AML-193 (cell line): ENCODE measurements at places on chromosomes 7 and 10.

GRCh38 chr10:77533146-77533886, 104.3 kb downstream of the KCNMA1 start:
- no peak for DNase-seq

- no peak for DNase-seq
These were observed 69.2 kb downstream of the PHYHIPL start for GRCh38 chr10:59245686-59246085.

- no peak for DNase-seq
These were observed 69.2 kb downstream of the GNA12 start for GRCh38 chr7:2774935-2775334.

DNA sequence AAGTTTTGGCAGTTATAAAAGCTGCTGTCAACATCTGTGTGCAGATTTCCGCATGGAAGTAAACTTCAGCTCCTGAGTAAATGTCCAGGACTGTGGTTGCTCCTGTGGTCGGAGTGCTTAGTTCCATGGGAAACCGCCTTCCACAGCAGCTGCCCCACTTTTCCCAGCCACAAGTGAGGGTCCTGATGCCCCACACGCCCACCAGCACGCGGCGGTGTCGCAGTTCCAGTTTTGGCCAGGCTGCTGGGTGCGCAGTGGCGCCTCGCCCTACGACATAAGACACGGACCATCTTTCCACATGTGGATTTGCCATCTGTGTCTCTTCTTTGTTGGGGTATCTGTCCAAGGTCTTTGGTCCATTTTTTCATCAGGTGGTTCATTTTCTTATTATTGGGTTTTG, 167.1 kb downstream of the DIP2C start:
- no peak for DNase-seq

GRCh38 chr10:25294032-25294926, 119.5 kb downstream of the GPR158 start:
- no peak for DNase-seq

GRCh38 chr7:21401944-21402343, 25.9 kb upstream of the SP4 start:
- DNase-seq: no peak

- DNase-seq: no peak
These were observed 36.5 kb downstream of the STK17A start for GRCh38 chr7:43619213-43620012.

- DNase-seq: no peak
These were observed 136.1 kb downstream of the HERPUD2 start for GRCh38 chr7:35558841-35559240.

GRCh38 chr7:22375359-22376048, 18.6 kb upstream of the RAPGEF5 start:
- no peak for DNase-seq
